Calu3 (cell line): ENCODE measurements at places on chromosomes 1 and 21. TPM values are rescaled to one million over a fixed set of nuclear protein-coding genes. Genes with fewer than 3 reads are reported as not detected.

SPATA45 gene
- total RNA-seq: 0.80 and 1.1 TPM in 2 replicates

DNA sequence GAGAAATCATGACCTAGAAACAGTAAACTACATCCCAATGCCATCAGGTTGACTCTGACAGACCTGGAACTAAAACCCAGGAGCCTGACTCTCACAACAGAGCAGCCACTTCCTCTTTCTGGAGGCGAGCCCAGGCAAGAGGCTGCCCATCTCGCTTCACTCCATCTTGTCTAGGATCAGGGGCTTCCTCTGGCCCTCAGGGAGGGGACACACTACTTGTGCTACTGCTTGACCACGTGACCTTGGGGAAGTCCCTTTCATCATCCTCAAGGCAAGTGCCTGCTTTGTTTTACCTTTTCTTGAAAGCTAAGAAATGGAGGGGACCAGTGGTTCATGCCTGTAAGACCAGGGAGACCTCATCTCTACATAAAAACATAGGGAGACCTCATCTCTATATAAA, 2.6 kb upstream of the TENT5B start:
- DNase-seq: no peak

GRCh38 chr1:222772996-222773379, 36.0 kb downstream of the FAM177B start:
- DNase-seq: no peak

PLA2G2F gene
- not detected in 2 replicates for total RNA-seq

- DNase-seq: no peak
Measured at GRCh38 chr1:231021540-231022031, 18.5 kb downstream of the FAM89A start.

NBPF14 gene
- 30.7 and 32.7 TPM in 2 replicates for total RNA-seq

- no peak for DNase-seq
Measured at GRCh38 chr1:21337454-21337927, 47.2 kb upstream of the ECE1 start.

DNA sequence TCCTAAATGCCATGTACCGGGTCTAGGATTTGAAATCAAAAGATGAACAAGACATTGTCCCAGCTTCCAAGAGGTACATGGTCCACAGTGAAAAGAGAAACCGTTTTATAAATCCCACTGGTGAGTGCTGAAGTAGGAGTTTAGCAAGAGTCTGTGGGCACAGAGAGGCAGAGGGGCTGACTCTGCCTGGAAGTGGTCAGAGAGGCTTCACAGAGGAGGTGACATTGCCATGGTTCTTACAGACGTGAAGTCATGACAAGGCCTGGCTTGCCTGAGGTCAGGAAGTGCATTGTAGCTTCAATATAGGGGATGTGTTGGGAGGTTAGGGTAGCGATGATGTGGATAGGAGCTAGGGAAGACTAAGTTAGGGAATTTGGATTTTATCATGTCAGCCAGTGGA, 28.4 kb downstream of the MAPKAPK2 start:
- no peak for DNase-seq

DNA sequence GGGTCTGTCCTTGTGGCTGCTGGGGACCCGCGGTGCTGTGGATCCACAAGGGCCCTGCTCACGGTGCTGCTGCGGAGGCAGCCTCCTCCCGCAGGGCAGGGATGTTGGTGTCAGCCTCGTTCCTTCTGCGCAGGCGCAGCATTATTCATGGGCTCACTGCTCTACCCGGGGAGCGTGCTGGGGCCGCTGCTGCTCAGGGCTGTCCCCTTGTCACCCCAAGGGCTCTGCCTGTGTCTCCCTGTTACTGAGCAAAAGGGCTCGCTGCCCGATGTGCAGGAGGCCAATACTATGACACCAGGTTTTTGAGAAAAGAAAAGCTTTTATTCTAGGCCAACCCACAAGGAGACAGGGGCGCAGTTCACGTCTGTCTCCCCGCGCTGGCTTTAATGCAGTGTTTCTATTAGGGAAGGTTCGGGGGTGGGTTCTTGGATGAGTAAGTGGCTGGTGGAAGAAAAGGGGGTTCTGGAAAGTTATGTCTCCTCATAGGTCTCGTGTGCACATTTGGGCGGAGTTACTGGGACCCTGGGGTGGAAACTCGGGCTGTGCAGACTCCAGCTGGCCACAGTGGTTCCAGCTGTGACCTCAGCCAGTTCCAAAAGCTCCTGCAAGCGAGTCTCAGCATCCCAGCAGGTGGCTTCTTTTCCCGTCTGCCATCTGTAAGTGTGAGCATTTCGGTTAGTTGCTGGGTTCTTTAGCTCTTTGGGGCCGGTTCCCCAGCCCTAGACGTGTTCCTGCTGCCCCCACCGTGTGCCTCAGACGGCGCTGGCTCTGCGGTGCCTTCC, 40.8 kb upstream of the LRRC3 start:
- no peak for DNase-seq

- no peak for DNase-seq
Measured at GRCh38 chr1:15180945-15181523, 27.5 kb downstream of the TMEM51 start.

DNA sequence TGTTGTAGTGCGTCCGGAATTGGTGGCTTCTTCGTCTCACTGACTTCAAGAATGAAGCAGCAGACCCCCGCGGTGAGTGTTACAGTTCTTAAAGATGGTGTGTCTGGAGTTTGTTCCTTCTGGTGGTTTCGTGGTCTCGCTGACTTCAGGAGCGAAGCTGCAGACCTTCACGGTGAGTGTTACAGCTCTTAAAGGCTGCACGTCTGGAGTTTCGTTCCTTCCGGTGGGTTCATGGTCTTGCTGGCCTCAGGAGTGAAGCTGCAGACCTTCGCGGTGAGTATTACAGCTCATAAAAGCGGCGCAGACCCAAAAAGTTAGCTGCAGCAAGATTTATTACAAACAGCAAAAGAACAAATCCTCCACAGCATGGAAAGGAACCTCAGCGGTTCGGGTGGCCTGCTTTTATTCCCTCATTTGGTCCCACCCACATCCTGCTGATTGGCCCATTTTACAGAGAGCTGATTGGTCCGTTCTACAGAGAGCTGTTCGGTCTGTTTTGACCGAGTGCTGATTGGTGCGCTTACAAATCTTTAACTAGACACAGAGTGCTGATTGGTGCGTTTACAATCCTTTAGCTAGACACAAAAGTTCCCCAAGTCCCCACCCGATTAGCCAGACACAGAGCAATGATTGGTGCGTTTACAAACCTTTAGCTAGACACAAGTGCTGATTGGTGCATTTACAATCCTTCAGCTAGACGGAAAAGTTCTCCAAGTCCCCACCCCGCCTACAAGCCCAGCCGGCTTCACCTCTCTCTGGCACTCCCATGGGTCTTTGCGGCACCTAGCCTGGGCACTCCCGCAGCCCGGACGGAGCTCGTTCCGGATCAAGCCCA, 49.6 kb upstream of the KRTAP19-8 start:
- no peak for DNase-seq

DNA sequence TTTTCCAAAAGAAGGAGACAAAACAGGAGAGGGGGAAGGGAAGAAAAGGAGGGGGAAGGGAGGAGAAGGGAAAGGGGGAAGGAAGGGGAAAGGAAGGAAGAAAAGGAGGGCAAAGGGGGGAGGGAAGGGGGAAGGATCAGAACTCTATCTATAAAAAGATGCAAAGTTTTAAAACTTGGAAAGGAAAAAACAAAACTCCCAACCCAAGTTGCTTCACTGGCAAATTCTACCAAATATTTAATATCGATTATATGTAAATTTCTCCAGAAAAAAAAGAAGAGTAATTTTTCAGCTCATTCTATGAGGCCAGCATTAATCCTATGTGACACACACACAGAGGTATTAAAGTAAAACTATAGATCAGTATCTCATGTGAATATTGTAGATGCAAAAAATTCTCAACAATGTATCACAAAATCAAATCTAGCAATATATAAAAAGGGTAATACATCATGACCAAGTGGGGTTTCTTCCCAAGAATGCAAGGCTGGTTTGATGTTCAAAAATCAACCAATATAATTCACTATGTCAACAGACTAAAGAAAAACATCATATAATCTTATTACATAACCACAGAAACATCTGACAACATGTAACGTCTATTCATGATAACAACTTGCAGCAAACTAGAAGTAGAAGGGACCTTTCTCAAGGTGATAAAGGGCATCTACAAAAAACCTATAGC, 57.9 kb downstream of the MAN1A2 start:
- no peak for DNase-seq

KRTAP15-1 gene
- total RNA-seq: not detected in 2 replicates

AGBL4 gene
- total RNA-seq: not detected in 2 replicates

- DNase-seq: no peak
Measured at GRCh38 chr21:35850542-35851103, 209.7 kb downstream of the SETD4 start.

DNA sequence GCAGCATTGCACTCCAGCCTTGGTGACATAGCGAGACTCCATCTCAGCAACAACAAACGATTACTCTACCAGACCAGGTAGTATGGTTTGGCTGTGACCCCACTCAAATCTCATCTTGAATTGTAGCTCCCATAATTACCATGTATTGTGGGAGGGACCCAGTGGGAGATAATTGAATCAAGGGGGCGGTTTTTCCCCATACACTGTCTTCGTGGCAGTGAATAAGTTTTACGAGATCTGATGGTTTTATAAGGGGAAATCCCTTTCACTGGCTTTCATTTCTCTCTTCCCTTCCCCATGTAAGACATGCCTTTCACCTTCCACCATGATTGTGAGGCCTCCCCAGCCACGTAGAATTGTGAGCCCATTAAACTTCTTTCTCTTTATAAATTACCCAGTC, 66.0 kb downstream of the BACE2 start:
- no peak for DNase-seq

GRCh38 chr1:185652348-185652747, 81.8 kb upstream of the HMCN1 start:
- no peak for DNase-seq

- no peak for DNase-seq
Measured at GRCh38 chr1:115377411-115377810, 39.4 kb upstream of the NGF start.

DNA sequence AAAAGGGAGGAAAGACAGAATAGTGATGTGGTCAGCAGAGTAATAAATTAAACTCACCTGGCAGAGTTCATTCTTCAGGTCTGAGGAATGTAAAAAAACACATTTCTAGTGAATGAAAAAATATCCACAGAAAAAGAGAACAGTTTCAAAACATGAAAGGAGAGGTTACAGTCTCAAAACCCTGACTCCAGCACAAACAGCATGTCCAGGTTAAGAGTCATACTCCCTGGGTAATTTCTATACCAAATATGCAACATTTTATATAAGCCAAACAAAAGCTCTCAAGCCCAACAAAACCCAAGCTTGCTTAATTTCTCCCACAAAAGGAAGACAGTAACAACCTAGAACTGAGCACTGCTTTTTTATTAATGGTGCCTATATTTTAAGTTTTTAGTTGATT, 173.0 kb downstream of the NTMT2 start:
- no peak for DNase-seq

TEDDM1 gene
- not detected in 2 replicates for total RNA-seq

- DNase-seq: no peak
Measured at GRCh38 chr1:236066828-236067386, 2.0 kb upstream of the NID1 start.

ATP6V1G3 gene
- not detected in 2 replicates for total RNA-seq

DNA sequence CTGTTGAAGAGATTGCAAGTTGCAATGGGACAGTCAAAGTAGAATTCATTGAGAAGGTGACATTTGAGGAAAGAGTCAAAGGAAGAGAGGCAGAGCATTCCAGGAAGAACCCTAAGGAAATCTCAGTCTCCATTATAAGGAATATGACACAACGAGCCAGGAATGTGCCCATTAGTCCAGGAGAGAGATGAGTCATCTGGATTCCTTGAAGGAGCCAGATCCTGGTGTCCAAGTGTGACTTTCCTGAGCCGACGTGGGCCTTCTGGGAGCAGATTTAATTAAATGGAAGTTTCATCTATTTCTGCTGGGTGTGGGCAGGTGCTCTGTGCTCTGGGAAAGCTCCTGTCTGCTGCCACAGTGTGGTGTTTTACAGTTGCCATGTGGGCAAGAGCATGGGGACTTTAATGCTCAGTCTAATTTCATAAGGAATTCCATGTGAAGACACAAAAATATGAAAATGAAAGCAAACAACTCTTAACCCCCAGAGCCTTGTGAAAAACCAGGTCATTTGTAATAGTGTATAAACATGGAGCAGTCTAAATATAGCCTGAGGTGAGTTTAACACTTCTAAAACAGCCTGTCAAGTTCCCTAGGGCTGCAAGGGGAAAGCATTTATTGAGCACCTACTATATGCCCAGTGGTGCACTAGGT, 111.4 kb upstream of the ARTN start:
- no peak for DNase-seq

DNA sequence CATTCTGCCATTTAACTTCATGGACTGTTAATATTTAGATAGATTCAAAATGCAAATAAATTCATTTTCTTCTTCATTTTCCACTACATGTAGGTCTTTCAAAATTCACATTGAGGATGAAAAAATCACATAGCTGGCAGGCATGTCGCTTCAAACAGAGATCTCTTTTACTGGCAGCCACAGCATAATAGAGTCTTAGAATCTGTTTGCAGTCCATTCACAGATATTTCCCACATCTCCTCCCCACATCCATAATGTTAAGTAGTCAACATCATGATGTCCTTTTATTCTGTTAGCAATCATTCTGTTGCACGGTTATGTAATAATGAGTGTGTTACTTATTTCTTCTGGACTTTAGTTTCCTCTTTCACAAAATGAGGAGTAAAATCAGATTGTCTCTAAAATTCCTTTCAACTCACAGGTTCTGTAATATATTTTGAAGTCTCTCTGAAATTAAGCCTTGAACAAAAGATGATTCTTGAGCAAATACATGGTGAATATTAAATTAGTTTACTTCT, 257.5 kb upstream of the SNX7 start:
- no peak for DNase-seq

S100A11 gene
- 1,217 and 1,326 TPM in 2 replicates for total RNA-seq

GRCh38 chr1:51344602-51345299, 14.4 kb upstream of the TTC39A start:
- peak; percentile 81 for DNase-seq

ERICH3 gene
- total RNA-seq: 0.15 and 0.35 TPM in 2 replicates

FMO3 gene
- total RNA-seq: not detected in 2 replicates

GRCh38 chr1:165257969-165258459, 98.5 kb downstream of the LMX1A start:
- DNase-seq: peak; percentile 82
